ENCODE measurements at places on chromosomes 4 and X.

- DNase-seq: no peak
These were observed at the start of gene STAP1 for GRCh38 chr4:67558493-67558892. Gene STAP1 (plus strand): TSS chr4:67558727. CDS start chr4:67558810, 83 bp downstream.

- no peak for DNase-seq
These were observed 40.6 kb downstream of the WDR1 start for GRCh38 chr4:10075953-10076391.

DNA sequence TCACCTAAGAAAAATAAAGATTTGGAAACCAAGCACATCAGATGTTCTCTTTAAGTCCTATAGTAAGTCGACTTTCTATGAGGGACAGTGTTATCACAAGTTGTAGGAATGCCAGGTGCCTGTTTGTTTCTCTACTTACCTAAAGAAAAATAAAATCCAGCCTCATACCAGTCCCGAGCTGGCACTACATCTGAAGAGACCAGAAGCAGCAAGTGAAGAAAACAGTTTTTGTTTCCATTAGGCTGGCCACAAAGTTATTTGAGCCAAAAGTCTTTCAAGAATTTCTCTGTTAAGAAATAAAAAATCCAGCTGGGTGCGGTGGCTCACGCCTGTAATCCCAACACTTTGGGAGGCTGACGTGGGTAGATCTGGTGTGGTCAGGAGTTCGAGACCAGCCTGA lies 10.8 kb upstream of the PPARGC1A start:
- no peak for DNase-seq

- no peak for DNase-seq
These were observed 426 bp upstream of the C4orf51 start for GRCh38 chr4:145679520-145679919.

DNA sequence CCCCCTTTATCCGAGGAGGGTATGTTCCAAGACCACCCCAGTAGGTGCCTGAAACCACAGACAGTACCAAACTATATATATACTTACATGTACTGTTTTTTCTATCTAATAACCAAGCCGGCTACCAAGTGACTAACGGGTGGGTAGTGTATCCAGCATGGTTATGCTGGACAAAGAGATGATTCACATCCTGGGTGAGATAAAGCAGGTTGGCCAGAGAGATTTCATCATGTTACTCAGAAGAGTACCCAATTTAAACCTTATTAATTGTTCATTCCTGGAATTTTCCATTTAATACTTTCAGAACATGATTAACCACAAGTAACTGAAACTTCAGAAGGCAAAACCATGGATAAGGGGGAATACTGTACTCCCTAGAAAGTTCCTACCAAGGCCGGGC lies 46.5 kb downstream of the RFC1 start:
- DNase-seq: no peak

All from cerebellar nuclear complex (tissue), 1 donor.